Right ventricle myocardium superior (tissue), 1 donor: ENCODE measurements at places on chromosomes 5 and 9.

DNA sequence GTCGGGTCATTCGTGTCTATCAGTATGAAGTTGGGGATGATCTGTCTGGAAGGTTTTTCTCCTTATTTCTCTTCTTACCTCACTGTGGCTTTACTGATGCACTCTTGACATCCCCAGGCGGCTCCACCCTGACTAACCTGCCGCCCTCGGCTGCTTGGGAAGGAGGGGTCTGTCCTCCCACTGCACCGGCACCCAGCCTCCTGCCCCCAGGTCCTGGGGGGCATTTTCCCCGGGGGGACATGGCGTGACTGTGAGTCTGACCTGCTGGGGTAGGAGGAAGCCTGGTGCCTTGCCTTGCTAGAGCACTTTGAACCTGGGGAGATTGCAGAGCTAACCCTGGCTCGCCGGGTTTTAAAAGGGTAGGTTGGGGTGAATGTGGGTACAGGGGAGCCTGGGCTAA lies 27.5 kb downstream of the DYNC2I2 start:
- no peak for DNase-seq

DNA sequence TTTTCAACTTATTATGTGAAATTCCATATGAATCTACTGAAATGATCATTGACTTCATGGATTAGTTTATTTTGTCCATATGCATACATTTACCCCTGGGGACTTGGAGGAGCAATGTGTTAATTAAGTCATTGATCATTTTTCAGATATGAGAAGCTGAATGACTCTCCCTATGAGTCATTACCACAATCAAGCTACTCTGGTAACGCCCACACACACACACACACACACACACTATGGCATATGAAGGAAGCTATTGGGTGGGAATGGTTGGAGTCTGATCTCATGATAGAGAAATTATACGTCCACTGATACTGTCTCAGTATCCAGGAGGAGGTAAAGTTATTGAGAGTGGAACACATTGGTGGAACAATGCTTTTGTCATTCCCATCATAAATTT lies 528.9 kb downstream of the AGTPBP1 start:
- no peak for DNase-seq

- no peak for DNase-seq
Measured at GRCh38 chr5:164234321-164234720, 728.9 kb downstream of the MAT2B start.

DNA sequence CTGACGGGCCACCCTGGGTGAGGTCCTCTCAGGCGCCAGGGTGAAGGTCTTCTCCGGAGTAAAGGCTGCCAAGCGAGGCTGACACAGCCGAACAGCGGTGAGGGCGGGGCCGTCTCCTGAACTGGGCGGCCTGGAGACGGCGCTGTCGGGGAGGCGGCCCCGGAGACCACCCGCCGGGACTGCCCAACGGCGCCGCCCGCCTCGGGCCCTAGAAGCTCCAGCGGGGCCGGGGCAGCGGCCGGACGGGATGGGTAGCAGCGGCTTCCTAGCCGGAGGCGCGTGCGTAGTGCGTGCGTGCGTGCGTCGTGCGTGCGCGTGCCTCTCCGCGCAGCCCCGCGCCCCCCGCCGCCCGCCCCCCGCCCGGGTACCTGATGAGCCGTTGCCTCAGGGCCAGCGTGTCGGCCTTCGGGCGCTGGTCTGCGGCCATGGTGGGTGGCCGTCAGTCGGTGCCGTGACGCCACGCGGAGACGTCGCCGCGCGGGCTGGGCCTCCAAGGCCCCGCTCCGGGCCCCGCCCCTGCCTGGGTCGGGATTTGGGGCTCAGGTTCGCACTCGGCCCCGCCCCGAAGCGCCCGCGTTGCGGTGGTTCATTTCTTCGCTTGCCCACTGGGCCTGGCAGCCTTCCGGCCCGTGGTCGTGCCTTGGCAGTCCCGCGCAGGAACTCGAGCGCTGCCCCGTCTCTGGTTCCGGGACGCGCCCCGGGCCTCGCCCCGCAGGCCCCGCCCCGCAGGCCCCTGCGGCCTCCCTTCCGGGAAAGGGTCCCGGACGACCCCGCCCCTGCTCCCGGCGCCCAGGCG lies at the start of gene PHYKPL:
TSS of gene PHYKPL (minus strand) at position 679 of the 796 bp plus-strand sequence. CDS start at position 427, 252 bp downstream.
- peak; percentile 86 for DNase-seq

DNA sequence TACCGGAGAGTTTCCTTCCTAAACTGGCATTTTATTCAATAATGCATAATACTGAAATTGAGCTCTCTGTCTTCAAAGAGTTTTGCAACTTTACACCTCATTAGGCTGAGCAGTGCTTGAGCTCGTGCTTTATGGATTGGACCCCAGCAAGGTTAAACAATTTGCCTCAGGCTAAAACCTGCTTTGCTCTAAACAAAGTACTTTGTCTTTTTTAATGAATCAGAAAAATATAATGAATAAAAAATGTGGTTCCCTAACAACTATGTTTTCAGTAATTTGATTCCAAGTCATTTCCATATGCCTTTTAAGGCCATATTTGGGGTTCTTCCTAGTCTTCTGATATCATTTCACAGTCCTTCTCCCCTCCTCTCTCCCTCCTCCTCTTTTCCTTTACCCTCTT lies 20.0 kb downstream of the ZNF366 start:
- DNase-seq = no peak

DNA sequence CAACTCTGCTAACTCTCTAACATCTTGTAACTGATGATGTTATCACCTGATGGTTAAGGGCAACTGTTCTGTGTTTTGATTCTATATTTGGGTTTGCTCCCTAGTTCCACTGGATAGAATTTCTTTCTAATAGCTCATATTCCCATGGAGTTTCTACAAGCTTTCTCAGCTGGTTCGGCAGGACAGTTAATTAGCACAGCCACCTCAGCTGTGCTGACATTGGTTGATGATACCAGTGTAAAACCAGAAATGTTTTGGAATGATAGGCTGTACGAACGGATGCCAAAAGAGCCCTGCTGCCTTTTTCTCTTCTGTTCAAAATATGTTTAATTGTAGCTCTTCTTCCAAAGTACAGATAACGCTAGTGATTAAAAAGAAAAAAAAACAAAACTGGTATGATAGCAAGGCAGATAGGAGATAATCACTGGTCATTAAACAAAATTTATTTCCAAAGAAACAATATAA lies 440.5 kb upstream of the ZNF608 start:
- DNase-seq = no peak

- no peak for DNase-seq
Measured at GRCh38 chr9:100104314-100104713, 5.3 kb downstream of the INVS start.
